ENCODE measurements at places on chromosomes 16 and 17.

DNA sequence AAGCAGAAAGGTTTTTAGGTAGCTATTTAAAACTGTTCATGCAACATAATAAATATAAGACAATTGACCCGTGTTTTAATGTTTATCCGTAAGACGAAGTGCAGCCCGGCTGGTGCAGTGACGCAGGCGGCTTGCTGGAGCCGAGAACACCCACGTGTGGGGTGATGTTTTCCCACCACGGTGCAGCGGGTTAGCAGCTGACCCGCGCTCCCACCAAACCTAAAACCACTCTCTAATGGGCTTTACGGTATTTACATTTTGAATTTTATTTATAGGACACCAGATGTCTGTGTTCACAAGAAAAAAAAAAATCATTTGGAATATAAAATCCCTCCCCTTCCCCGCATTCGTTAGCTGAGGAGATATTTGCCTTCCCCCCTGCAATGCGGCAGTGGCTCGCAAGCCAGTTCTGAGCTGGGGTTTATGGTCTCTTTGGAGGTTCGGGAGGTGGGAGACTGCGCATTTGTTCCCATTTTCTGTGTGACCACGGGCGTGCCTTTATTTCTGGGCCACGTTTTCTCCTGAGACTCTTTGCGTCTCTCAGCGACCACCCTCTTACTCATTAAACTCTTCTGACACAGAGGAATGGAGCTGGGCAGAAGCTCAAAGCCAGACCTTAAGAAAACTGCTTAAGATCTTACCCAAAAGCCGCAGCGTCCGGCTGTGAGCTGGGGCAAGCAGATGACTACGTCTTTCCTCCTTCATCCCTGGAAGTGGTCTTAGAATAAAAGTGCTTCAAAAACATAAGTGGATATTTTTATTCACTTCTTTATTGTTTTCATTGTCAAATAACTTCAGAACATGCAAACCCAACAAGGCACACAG is 301.1 kb downstream of the IRF8 start:
- no peak for DNase-seq

GRCh38 chr16:62940569-62940968 is 904.3 kb upstream of the CDH8 start:
- no peak for DNase-seq

- no peak for DNase-seq
Measured at GRCh38 chr16:83952587-83952939, 477 bp upstream of the OSGIN1 start.

GRCh38 chr17:6187836-6188235 is 117.7 kb downstream of the WSCD1 start:
- no peak for DNase-seq

Measured in stimulated activated CD8-positive, alpha-beta memory T cell treated with anti-CD3 and anti-CD28 coated beads, Interleukin-2, amount 100 ng/mL, for 1 hour (primary cell).